ENCODE measurements at places on chromosomes 3 and 15.

GRCh38 chr3:110381992-110382391, 689.6 kb upstream of the NECTIN3 start:
- DNase-seq, result no peak

DNA sequence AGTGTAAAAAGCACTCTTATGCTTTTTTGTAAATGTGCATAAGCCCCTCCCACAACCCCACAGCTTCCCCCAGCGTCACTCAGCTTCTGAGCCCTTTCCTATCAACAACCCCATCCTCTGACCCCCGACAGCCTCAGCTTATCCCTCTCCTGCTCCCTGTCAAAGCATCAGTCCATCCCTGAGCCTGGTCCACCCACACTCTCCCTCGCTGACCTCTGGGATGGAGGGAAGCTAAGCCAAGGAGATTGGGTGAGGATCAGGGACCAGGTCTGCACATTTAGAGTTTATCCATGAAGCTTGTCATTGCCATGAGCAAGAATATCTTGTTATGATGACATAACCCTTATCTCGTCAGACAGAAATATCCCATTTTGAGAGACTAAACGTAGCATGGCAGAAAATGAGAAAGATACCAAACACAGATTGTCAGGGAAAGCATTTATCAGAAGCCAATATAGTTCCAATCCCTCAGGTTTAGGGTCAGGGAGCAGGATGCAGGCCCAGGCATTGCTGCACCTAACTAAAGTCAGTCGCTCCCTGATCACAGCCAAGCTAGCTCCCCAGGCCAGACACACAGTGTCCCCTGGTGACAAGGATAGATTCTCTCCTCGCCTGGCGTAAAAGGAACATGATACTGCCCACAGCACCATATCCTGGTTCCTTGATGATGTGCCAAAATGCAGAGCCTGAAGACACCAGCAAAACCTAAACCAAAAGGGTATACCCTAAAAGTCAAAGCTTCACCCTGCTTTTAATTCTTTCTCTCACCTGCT, 66.9 kb downstream of the DCLK3 start:
- DNase-seq, result no peak

DNA sequence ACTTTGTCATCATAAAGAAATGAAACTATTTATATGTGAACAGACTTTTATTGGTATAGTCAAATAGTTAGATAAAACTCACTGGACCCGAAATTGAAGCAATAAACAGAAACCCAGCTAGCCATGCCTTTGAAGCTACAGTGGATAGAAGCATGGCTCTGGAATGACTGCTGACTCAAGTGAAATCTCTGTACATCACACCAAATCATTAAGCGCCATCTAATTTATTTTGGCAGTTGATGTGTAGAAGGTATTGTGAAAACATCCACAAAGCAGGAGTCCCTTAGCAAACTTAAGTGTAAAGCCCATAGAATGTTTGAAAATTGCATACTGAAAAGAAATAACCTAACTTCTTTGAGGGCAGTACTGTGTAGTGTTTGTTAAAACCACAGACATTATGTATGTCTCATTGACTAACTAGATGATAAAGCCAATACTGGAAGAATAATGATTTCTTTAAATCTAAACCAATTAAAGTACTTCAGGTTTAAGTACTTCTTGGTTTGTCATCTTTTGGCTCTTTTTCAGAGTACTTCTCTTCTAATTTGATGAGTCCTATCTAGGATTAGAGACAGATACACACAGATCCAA, 42.8 kb upstream of the FBXL22 start:
- no peak for DNase-seq

- DNase-seq, result no peak
Observed at GRCh38 chr3:66133050-66133757, 87.6 kb upstream of the SLC25A26 start.

DNA sequence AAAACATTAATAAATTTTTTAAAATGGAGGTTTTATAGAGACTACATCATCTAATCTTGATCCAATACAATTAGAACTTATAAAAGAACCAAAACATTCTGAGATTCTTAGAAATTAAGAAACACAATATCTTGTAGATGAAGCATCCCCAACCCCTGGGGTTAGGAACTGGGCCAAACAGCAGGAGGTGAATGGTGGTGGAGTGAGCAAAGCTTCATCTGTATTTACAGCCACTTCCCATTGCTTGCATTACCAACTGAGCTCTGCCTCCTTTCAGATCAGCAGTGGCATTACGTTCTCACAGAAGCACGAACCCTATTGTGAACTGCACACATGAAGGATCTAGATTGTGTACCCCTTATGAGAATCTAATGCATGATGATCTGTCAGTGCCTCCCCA, 36.3 kb downstream of the KNL1 start:
- DNase-seq, result no peak

GRCh38 chr3:145719114-145719513, 441.9 kb downstream of the PLOD2 start:
- no peak for DNase-seq

- no peak for DNase-seq
Observed at GRCh38 chr3:74165211-74165610, 449.2 kb downstream of the CNTN3 start.

DNA sequence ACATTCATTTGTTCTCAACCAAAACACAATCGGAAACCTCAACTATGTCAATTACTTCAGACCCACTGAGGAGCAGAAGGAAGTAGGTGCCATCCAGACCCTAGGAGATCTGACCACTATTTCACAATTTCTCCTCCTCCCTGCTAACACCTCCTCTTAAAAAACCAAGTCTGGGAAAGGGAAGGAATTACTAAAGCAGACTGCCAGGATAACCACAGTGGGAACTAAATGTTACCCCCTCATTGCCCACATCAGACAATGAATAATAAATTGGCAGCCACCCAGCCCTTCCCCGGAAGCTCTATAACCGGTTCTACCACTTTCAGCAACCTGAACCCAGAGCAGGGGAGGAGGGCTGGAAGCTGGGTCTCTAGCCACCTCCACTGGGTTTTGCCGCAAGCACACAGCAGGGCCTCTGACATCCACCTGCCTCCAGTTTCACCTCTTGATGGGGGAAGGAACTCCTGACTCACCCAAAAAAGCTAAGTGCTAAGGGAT, 17.6 kb downstream of the C15orf62 start:
- no peak for DNase-seq

DNA sequence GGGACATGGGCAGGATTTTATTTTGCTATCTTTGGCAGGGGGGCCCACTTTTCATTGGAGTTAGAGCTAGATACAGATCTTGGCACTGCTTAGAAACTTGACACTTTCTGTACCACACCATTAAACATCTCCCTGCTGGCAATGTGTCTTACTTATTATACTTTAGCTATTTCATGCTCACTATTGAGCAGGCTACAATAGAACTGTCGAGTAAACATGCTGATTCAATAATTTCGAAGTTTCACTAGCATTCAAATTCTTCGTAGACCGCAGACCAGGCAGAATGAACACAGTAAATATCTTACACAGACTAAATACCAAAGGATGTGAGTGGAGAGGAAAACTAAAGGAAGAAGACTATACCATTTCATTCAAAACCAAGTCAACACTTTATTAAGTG, 180.8 kb downstream of the UNC13C start:
- no peak for DNase-seq

DNA sequence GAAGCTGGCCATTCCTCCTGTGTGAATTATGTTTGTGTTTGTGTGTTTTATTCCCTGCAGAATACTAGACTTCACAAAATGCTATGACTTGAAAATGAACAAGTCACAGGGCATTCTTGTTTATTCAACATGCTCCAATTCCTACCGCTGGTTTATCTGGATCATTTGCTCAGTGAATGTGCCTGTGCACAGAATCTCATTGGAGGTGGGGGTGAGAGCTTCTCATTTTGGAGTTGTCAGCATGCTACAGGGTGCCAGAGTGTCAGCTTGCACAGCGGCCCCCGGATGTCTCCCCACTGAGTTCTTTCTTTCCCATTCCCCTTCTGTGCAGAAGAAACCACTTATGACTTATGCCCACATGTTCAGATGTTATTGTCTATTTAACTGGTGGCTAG, 428.7 kb downstream of the ROBO2 start:
- no peak for DNase-seq

- DNase-seq, result no peak
Observed at GRCh38 chr3:160287666-160288065, 62.4 kb downstream of the C3orf80 start.

- DNase-seq, result no peak
Observed at GRCh38 chr15:82056958-82057823, 11.4 kb upstream of the MEX3B start.

DNA sequence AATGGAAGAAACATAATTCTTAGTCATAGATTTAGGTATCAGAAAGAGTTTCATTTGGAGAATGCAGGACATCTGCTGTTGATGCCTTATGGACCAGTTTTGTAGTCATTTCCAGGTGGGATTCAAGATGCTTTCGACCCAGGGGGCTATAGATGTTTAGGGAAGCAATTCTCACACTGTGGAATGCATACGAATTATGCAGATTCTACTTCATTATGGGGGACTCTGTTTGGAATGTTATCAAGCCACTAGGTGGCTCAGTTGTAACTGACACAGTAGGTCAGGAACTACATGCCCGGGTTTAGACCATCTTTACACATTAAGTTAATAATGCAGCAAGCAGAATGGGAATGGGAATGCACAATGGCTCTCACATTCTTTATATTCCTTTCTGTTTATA, 1359.8 kb downstream of the ZPLD1 start:
- no peak for DNase-seq

DNA sequence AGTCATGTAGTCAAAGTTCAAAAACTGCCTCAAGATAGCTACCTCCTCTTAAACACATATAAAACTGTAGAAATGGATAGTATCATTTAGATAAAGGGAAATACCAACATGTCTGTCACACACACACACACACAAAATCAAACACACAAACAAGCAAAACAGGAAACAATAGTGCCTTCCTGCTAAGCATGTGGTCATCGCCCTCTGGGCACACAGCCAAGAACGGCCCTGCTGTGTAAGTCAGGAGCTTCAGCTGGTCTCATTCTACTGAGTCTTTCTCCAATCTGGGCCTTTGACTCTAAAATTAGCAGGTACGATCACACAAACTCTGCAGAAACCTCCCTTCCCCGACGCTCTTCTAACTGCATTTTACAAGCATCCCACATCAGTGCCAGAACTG, 272.2 kb upstream of the CHRNA7 start:
- no peak for DNase-seq

- no peak for DNase-seq
Observed at GRCh38 chr3:31157047-31157694, 262.7 kb upstream of the GADL1 start.

DNA sequence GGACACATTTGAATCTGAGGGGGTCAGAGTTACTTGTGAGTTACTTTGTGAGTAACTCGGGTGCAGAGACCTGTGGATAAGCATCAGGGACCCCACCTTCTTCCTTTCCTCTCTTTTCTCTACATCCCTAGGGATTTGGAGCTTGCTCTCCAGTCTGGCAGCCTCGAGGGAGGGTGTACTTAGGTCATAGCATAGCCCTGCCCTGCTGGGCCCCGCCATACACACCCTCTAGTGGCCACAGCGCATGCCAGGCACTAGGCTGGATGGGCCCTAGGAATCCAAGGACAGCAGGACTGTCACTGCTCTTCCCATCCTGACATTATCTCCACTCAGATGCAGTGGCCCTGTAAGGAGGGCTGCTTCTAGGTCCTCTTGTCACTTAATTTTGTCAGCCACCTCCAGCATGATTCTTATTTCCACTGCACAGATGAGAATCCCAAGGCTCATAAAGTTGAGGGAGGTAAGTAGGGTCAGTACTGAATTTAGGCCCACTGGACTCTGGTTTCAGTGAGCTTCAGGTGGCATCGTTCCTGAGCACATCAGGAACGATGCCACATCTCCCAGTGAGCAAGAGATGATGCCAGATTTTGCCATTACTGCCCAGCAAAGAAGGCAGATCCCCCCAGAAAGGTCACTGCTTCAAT, 3.6 kb upstream of the SMAD6 start:
- no peak for DNase-seq

- no peak for DNase-seq
Observed at GRCh38 chr3:46386205-46386604, 15.5 kb downstream of the CCR5 start.

DNA sequence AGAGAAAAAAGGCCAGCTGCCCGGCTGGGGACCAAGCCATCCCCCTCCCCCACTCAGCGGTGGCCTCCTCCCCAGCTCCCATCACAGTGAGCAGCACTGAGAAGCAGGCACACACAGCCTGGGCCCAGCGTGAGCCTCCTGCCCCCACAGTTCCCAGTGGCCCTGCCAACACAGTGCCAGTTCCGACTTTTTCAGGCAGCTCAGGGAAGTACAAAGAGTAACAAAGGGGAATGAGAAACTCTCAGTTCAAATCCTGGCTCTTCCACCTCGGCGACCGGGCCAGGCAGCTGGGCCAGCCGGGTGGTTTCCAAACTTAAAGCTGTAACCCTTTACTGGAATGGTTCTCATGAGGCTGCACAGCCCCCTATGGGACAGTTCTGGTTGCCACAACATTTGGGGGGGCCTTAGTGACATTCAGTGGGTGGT, 18.5 kb downstream of the TNK2 start:
- no peak for DNase-seq

DNA sequence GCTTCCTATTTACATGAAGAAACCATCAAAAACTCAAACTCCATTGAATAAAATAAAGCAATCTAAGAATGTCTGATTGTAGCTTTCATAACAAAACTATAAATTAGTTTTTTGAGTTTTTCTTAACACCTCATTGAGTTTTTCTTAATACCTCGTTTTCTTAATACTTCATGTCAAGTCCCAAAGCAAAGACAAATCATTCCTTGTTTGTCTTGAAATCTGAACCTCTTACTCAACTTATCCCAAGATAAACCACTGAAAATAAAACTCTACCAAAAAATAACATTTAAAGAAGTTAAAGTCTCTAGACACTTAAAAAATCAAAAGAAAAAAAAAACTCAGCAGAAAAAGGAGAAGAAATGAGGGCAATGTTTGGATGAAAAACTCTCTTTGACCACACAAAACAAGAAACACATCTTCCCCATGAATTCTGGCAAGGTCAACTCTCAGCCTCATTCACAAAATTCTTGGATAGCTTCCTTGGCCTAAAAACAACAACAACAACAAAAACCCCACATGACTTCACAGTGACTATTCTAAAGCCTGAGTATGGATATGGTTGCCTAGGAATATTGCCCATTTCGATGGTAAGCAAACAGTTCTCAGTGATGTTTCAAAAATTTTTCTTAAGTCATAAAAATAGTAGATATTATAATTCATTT, 38.2 kb downstream of the TMCC1 start:
- no peak for DNase-seq

- no peak for DNase-seq
Observed at GRCh38 chr3:55965776-55966175, 478.7 kb upstream of the WNT5A start.

DNA sequence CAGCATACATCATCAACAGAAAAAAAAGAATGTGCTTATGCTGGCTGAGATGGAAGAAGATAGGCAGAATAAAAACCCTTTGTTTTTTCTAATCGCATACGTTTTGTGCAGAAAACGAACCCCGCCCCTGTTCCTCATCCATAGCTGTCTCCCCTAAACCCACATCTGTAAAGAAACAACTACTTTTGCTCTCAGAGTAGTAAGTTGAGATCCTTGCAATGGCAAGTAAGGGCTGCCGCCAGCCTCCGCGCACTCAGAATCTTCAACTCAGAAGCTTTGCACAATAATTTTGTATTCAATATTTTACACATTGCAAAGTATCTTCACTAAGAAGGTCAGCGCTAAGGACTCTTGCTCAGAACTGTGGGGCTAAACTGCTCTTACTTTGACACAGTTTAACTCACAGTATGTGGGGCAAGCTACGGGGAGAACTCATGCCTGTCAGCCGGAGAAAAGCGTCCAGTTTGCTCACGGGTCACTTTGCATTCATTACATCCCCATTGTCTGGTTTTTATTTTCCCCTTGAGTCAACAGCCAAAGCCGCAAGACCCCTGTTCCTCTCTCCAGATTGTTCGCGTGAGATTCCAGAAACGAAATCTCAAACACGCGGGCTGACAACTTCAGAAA, 1.0 kb downstream of the LYSMD4 start:
- no peak for DNase-seq

- no peak for DNase-seq
Observed at GRCh38 chr3:168847291-168847883, 751.7 kb upstream of the GOLIM4 start.
